ENCODE measurements at places on chromosomes 4 and X.

- DNase-seq, result no peak
Measured at GRCh38 chr4:145828802-145829485, 109.7 kb downstream of the ZNF827 start.

GRCh38 chr4:3834663-3835521, 68.7 kb downstream of the ADRA2C start:
- no peak for DNase-seq

DNA sequence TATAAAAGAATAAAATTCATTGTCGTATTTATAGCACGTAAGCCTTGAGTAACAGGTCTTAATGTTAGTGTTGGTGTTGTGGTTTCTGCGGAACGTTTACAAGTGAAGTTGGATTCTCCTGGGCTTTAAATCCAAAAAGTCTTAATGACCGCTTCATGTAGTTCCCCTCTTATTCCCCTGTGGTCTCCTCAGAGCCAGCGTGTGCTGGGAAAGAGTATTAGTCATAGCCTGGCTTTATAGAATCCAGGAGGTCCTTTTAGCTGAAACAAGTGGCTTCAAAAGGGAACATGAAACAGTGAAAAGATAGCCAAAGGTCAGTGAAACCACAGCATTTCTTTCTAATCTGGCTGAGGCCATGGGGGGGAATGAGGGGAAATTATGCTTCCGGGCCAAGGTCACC, 79.1 kb downstream of the CLCN4 start:
- DNase-seq, result no peak

- DNase-seq, result no peak
Measured at GRCh38 chrX:16202943-16203342, 35.7 kb downstream of the MAGEB17 start.
